ENCODE measurements at places on chromosomes 2 and 18.

- no peak for DNase-seq
These were observed 3.6 kb downstream of the PNKD start for GRCh38 chr2:218273908-218274249.

GRCh38 chr2:152485954-152486736 lies 151.2 kb downstream of the FMNL2 start:
- peak; percentile 6 for DNase-seq

DNA sequence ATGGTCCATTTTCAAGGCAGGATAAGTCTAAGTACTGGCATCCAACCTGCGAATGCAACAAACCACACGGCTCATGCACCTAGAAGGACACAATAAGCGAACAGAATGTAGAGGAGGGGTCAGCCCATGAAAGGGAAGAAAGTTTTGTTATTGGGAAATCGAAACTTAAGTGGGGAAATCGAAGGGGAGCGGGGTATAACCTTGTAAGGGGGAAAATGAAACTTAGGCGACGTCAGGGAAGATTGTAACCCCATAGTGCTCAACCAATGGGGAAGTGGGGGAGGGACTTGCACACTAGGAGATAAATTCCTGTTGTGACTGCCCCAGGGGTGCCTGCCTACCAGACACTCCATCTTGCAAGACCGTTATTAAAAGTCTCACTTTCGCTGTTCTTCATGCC lies 15.6 kb upstream of the OTOF start:
- DNase-seq = peak; percentile 49

GRCh38 chr2:39805936-39806608 lies 27.0 kb upstream of the THUMPD2 start:
- DNase-seq = no peak

GRCh38 chr2:187157046-187157445 lies 291.0 kb downstream of the CALCRL start:
- no peak for DNase-seq

GRCh38 chr2:98487806-98488189 lies 43.1 kb downstream of the INPP4A start:
- peak; percentile 45 for DNase-seq

DNA sequence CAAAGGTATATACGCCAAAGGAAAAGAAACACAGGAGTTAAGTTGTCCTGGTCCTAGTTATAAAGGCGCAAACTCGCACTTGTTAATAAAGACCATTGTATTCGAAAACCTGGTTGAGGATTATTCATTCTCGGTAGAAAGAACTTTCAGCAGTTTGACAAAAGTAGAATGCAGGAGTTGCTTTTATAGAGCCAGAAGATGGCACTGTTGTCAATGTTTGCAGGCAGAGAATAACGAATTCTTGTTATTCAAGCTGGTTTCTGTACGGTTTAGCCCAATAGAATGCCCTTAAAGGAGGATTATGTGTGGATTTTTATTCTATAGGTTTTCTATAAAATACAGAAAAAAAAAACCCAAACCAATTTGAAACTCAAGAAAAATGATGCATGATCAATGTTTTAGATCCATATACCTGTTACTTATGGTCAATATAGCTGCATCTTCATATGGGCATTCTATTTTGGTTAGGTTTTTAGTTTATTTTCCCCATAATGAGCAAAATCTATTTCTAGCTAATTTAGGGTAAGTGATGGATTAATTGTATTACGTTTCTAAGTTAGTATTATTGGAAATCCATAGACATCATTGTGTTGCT lies 510.3 kb downstream of the PLCL1 start:
- DNase-seq = no peak

Data from CD4-positive, alpha-beta T cell treated with Interferon gamma for 1 hour (primary cell).